ENCODE measurements at places on chromosomes 5 and 9.

GRCh38 chr5:2550509-2550908, 201.0 kb downstream of the IRX2 start:
- no peak for DNase-seq

DNA sequence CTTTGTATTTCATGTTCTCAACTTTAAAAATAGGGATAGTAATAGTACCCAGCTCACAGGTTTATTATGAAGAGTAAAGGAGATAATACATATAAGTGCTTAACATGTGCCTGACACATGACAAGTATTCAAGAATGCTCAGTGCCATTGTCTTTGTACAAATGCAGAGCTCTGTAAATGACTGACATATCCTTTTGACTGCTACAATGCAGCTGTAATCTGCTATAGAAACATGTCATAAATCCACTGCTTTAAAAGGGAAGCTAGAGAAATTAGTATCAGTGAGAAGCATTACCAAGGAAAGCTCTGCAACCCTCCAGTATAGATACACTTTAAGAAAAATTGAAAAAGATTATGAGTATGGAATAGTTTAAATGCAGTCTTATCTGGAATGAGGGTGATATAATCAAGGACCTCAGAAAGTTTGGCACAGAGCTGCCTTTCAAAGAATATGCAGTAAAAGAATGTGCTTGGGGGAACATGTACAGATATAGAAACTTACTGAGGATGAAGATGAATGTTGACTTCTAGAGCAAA, 17.9 kb downstream of the ERAP1 start:
- no peak for DNase-seq

DNA sequence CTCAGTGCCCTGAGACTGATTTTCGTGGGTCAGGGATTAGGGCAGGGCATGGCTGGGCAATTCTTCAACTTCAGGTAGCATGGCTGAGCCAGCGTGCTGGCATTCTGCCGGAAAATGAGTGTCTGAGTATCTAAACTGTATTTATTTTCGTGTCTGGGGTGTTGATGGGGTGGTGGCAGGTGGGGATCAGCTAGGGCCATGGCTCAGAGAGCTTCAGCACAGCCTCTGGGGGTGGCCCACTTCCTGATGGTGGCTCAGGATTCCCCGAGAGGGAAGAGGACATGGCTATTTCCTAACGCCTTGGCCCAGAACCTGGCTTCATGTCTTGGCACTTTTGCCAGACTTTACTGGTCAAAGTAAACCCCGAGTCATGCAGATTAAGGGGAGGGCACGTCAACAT, 260.5 kb downstream of the GADD45G start:
- DNase-seq = no peak

- DNase-seq = peak; percentile 83
Measured at GRCh38 chr9:97632248-97632984, 752 bp downstream of the TSTD2 start.

GRCh38 chr9:5013374-5013773, 28.3 kb downstream of the JAK2 start:
- DNase-seq = no peak

- no peak for DNase-seq
Measured at GRCh38 chr9:37436540-37436939, 14.0 kb downstream of the GRHPR start.

DNA sequence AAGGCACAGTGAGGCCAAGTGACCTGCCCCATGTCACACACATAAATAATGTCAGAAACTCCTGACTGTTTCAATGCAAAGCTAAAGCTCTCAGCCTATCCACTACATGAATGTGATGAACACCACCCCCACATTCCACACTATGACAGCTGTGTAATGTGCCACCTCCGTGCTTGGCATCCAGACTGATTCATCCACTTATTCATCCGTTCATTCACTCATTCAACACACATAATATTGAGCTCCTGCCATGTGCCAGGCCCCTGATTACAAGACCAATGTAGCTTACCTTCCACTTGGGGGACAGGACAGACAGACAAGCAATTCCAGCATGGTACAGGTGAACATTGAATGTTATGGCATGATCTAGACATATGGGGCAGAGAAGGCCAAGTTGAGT, 46.2 kb upstream of the FABP6 start:
- no peak for DNase-seq

DNA sequence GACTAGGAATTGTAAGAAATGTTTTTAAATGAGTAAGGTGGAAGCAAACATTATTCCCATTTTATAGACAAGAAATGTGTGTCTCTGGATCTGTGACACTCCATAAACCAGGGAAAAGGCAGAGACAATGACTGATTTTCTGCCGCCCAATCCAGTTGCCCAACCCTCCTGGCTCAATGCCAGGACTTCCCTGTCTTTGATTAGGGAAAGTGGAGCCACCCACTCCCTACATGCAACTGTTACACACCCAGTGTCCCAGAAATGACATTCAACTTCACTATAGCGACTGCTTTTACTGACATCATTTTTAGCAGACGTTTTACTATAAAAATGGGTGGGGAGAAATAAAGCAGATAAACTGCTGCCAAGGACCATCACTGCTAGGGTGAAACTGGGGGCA, 79.7 kb downstream of the THBS4 start:
- DNase-seq = no peak

- no peak for DNase-seq
Measured at GRCh38 chr5:165325221-165325620, 1819.8 kb downstream of the MAT2B start.

DNA sequence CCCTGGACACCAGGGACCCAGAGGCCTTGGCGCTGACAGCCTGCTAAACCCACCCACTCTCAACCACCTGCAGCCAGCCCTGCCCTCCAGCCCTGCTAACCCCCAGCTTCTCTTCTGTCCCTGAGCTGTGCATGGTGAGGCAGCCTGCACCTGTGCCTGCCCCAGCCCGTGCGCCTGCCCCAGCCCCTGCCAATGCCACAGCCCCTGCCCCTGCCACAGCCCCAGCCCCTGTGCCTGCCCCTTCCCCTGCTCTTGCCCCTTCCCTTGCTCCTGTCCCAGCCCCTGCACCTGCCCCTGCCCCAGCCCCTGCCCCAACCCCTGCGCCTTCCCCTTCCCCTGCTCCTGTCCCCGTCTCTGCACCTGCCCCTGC, 43.3 kb upstream of the IRX4 start:
- DNase-seq = no peak

DNA sequence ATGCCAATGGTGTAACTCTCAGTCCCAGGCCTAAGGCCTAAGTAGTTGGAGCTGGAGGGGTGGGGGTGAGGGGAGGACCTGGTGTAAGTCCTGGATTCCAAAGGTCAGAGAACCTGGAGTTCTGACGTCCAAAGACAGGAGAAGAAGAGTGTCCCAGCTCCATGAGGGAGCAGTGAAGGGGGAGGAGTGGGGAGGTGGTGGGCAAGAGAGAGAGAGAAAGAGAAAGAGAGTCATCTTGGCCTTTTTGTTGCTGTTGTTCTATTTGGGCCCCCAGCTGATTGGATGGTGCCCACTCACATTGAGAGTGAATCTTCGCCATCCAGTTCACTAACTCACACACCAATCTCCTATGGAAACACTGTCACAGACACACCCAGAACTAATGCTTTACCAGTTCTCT, 198.9 kb downstream of the DAB2IP start:
- no peak for DNase-seq

GRCh38 chr9:3118081-3118480, 274.2 kb upstream of the PUM3 start:
- DNase-seq = no peak

DNA sequence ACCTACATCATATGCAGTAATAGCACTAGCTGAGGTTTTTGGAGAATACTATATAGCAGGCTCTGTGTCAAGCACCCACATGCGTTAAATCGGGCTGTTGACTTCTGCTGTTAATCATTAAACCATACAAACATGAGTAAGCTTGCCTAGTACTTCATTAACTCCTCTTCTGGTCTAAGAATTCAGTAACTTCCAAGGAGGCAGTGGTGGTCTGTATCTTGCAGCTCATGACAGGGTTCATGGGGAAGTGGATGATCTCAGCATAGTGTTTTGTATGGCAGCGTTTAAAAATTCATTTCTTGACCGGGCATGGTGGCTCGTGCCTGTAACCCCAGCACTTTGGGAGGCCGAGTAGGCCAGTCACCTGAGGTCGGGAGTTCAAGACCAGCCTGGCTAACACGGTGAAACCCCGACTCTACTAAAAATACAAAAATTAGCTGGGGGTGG, at the start of gene HAVCR1:
HAVCR1 (minus strand) TSS at position 24 of the 447 bp plus-strand sequence. CDS start 1,173 bp downstream, outside the sequence.
- DNase-seq = peak; percentile 74

DNA sequence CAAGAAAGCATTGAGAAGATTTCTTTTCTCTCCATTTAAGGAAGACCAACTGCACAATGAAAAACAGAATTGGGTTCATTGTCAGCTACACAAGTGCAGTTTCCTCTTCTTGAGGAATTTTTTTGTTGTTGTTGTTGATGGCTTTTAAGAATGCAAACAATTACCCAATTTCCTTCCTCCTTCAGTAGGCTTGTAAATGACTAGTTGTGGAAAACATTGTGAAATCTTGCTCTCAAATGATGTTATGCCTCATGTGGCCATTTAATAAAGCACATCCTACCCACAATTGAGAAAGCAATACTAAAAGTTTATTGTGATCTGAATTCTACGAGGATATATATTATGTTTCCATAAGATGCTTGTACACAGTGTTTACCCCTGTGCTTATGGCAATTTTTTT, 171.6 kb downstream of the FAM174A start:
- DNase-seq = no peak

DNA sequence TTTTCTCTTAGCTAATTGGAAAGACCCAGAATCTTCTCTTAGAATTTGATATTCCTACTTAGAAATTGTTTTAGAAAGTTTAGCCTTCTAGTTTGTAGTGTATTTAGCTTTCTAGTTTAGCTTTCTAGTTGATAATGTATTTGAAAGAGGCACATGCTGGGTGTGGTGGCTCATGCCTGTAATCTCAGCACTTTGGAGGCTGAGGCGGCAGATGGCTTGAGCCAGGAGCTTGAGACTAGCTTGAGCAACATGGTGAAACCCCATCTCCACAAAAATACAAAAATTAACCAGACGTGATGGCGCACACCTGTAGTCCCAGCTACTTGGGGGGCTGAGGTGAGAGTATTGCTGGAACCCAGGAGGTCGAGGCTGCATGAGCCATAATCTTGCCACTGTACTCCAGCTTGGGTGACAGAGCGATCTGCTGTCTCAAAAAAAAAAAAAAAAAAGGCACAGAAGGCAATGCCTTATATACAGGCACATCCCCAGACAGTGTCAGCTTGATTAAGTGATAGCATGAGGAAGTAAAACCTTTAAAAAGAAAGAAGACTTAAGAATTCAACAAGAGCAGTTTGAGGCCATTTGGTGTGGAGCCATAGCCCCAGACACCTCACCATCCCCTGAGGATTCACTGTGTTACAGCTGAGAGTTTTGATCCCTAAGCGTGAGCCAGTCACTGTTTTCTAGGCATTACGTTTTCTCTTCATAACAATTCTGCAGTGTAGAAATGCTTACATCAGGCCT, 34.6 kb downstream of the ZSWIM6 start:
- no peak for DNase-seq

- DNase-seq = no peak
Measured at GRCh38 chr5:16857635-16858034, 78.5 kb downstream of the MYO10 start.

DNA sequence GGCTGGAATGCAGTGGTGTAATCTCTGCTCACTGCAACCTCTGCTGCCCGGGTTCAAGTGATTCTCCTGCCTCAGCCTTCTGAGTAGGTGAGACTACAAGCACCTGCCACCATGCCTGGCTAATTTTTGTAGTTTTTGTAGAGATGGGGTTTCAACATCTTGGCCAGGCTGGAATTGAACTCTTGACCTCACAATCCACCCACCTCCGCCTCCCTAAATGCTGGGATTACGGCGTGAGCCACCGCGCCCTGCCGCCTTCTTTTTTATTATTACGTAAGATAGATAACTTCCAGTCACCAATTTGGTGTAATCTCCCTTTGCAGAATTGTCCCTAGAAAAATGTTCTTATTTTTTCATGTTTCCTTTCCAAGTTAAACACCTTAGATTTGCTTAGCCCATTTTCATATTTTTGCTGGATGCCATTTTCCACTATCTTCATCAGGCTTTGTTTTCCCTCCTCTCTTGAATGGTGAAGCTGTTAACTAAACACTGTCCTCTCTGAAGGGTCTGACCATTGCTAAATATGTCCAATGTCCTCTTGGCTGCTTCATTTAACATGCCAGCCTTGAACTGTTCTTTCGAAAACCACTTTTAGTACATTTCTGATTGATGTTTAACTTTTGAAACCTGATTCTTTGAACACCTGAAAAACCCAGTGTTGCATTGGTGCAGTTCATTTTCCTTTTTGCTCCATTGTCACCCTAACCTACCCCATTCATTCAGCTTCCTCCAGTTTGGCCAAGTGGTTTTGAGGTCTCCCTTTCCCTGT, 135.1 kb upstream of the PIK3R1 start:
- no peak for DNase-seq

DNA sequence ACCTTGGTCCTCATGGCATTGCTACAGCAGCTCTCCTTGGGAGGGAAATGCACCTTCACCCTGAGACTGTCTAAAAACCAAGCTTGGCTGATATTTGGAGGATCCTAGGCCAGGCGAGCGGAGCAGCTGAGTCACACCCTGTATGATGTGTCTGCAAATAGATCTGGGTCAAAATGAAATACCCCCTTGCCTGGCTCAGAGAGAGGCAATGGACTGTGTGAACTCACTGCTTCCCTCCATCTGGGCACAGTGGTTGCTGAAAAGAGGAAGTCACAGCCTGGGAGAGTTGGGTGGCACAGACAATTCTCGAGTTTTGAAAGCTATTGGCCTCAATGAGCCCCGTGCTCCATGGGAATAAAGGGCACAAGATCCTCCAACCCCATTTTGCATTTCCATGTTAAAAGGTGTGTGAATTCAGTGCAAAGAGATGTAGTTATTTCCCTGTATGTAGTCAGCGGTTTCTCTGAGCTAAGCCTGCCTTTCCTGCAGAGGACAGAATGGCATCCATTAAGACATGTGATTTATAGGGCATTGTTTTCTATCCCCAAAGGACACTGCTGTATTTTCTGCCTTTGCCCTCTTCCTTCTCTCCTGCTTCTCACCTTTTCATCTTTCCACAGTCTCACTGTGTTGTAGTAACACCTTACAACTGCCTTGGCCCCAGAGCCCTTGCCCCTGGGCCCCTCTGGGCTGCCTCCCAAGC, 177.2 kb downstream of the GADD45G start:
- DNase-seq = no peak

- no peak for DNase-seq
Measured at GRCh38 chr5:115641948-115642347, 16.1 kb upstream of the TMED7 start.

DNA sequence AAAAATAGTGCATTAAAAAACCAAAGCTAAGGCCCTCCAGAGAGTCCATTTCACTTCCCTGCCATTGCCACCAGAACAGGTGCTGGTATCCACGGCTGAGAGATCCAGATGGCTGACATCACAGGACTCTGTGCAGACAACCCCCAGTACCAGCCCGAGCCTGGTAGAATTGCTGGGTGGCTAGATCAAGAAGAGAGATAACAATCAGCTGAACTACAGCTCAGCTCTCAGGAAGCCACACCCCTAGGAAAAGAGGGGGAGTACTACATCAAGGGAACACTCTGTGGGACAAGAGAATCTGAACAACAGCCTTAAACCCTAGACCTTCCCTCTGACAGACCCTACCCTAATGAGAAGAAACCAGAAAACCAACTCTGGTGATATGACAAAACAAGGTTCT, 73.8 kb upstream of the SLIT3 start:
- DNase-seq = no peak

GRCh38 chr9:132126680-132127236, 35.1 kb upstream of the NTNG2 start:
- no peak for DNase-seq
